ENCODE measurements at places on chromosomes 3 and 15. TPM values are rescaled to one million over a fixed set of nuclear protein-coding genes. Genes with fewer than 3 reads are reported as not detected.

Gene SOX14
- not detected for total RNA-seq

Gene MYRIP
- total RNA-seq = 22.4 TPM

GRCh38 chr15:41903782-41904181 is 9.9 kb upstream of the SPTBN5 start:
- no peak for DNase-seq

GRCh38 chr3:2098398-2099027 is at the start of gene CNTN4:
Gene CNTN4 (plus strand): TSS chr3:2098866.
- no peak for DNase-seq

GRCh38 chr15:52109559-52110451 is 2.8 kb downstream of the BCL2L10 start:
- DNase-seq = no peak

GRCh38 chr3:31010491-31010890 is 116.0 kb upstream of the GADL1 start:
- DNase-seq = peak; percentile 73

- DNase-seq = peak; percentile 51
These were observed 14.7 kb downstream of the THBS1 start for GRCh38 chr15:39595338-39596221.

Gene ALPK3
- 13.5 TPM for total RNA-seq

DNA sequence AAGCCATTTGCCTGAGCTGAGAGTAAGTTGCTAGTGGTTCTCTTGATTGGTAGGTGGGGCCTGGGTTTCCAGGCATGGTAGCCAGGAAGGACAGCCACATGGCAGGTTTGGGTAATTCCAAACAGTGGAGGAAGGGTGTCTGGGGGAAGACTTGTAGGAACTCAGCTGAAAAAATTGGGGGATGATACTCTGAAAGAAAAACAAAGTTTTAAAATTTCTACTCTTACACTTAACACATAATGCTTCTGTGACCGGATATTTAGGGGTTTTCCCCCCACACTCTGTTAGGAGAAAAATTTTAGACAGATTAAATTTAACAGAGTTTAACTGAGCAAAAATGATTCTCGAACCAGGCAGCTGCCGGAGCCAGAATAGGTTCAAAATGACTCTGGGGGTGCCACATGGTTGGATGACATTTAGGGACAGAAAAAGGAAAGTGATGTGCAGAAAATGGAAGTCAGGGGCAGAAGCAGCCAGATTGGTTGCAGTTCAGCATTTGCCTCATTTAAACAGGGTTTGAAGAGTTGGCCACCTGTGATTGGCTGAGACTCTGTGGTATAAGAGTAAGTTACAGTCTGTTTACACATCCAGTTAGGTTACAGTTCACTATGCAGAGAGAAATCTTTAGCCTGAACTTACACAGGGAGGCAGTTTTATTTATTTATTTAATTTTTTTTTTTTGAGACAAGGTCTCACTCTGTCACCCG is 8.1 kb downstream of the B2M start:
- no peak for DNase-seq

- no peak for DNase-seq
These were observed 57.8 kb upstream of the TGFBR2 start for GRCh38 chr3:30548600-30548999.

Gene SPTSSB
- not detected for total RNA-seq

Gene MYEF2
- 31.3 TPM for total RNA-seq

GRCh38 chr3:187995043-187995400 is 158.9 kb upstream of the LPP start:
- DNase-seq = no peak

GRCh38 chr3:109995377-109995776 is 658.0 kb upstream of the DPPA4 start:
- DNase-seq = no peak

- no peak for DNase-seq
These were observed 795.4 kb downstream of the IGSF11 start for GRCh38 chr3:118239253-118239652.

Gene ACOX2
- total RNA-seq = 1.8 TPM

DNA sequence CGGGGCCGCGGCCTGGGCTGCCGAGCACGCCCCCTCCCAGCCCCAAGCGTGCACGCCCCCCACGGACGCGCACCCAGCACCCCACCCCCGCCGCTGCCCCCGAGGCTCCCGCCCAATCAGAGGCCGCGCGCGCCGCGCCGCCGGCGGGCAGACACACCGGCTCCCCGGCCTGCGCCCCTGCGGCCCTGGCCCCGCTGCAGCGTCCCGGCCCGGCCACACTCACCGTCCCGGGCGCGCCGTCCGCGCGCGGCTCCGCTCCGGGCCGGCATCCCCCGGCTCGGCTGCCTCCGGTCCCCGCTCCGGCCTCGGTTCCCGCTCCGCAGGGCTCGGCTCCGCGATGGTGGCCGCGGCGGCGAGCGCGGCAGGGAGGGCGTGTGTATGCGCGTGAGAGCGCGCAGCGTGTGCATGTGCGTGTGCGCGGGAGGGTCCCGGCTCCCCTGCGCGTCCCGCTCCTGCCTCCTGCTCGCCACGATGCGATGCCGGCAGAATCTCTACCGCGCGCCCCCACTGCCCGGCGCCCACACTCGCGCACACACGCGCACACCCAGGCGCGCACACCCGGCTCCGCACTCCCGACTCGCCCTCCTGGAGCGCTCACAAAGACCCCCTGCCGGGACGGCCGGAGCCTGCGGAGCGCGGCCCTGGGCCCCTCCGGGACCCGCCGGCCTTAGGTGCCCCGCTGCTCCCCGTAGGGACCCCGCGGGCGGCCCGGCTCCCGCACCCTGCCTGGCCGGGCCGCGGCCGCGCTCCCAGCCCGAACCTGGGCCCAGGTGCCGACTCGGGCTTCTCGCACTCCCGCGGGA is 186.5 kb upstream of the LINGO1 start:
- no peak for DNase-seq

DNA sequence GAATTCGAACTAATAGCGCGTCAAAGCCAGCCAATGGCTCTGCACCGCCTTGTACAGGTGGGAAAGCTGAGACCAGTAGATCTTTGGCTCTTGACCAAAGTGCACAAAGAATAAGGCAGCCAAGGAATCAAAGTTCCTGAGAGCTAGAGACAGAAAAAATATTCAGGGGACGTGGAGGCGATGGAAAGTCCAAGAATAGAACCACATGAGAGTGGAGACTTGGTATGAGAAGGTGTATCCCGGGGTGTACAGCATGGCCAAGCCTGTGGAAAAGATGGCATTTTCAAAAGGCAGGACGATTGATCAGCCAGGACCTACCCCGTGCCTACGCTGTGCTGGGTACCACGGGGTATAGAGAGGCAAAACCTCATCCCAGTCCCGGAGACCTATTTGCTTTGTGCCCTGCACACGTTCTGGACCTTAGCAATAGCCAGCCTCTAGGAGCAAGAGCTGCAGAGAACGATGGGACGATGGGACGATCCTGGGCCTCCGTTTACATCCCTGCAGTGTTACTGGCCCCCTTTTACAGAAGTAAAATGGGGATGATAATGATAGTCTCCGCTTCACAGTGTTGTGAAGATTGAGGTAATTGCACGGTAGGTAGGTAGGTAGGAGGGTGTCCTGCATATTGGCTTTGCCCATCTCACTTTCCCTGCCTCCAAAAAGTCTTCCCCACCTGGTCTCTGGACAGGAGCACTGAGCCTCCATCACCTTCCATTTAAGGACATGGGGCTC is 583 bp upstream of the RBSN start:
- no peak for DNase-seq

DNA sequence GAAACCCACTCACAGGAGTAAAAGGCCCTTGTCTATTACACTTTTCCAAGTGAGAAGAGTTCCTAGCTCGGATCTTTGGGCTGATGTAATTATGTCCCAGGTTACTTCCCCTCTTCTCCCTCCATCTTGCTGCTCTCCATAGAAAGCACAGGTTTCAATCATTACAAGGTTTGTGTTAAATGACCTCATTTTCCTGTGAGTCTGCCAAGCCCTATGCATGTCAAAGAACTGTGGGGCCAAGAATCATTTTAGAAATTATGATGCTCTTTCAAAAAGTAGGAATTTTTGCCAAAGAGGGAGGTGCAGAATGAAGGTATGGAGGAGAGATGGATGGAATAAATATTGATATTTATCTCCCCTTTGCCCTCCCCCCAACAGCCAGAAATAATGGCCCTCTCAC is 129.3 kb upstream of the TPM1 start:
- DNase-seq = no peak

Gene GRAMD1C
- 20.2 TPM for total RNA-seq

GRCh38 chr15:49212897-49213296 is 42.9 kb downstream of the GALK2 start:
- DNase-seq = no peak

- DNase-seq = no peak
These were observed 251.1 kb downstream of the OCA2 start for GRCh38 chr15:27847775-27848710.

- DNase-seq = no peak
These were observed 71.8 kb downstream of the IL5RA start for GRCh38 chr3:3038201-3038991.

DNA sequence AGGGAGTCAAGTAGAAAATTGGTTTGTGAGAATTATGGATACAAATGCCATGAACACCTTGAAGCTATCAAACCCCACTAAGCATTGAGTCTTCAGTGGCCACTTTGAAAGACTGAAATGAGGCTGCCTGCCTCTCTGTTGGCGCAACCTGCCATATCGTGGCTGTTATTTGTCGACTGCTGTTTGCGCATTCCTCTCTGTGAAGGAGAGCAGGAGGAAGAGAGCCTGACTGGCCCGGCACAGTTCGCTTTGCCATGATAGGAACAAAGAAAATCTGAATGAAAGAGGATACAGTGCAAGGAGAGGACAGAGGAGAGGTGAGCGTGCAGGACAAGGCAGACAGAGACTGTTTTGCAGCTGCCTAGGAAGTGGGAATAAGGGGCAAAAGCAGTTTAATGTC is 289.4 kb downstream of the RYR3 start:
- DNase-seq = no peak

DNA sequence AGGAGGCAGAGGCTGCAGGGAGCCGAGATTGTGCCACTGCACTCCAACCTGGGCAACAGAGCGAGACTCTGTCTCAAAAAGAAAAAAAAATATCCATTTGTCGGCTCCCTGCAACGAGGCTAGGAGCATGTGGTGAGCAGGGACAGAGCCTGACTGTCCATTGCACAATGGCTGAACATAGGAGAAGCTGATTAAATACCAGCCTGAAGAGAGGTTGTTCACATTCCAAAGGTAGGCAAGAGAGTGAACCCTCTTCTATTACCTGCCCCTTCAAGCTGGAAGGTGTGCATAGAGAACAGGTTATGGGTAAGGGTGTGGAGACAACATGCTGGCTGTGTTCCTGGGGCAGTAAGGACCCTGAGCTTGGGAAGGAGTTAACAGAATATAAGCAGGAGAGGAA is 78.7 kb downstream of the DAPK2 start:
- no peak for DNase-seq

DNA sequence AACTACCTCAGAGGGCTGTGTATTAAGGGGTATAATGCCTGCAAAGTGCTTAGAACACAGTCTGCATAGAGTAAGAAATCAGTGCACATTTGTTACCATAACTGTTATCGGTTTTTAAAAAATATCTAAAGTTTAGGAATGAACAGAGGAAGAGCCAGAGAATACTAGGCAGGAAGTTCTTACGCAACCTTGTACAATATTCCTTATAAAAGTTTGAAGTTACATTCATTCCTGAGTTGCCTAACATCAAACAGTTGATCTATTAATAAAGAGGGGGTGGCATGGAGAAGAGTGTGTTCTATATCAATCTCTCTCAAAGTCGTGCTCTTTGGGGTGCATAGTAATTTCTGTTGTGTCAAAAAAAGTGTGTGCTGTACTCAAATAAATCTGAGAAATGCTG is 22.0 kb upstream of the PHLDB2 start:
- no peak for DNase-seq

- DNase-seq = no peak
These were observed 174.7 kb downstream of the MBNL1 start for GRCh38 chr3:152443212-152444023.

Gene CCDC39
- not detected for total RNA-seq

GRCh38 chr3:140467104-140467577 is 210.7 kb upstream of the TRIM42 start:
- DNase-seq = no peak

Gene RBP2
- total RNA-seq = not detected

Gene SCN5A
- 13.6 TPM for total RNA-seq

Gene GOLGA8G
- not detected for total RNA-seq

Measured in pulmonary artery endothelial cell (primary cell).